ENCODE measurements at places on chromosomes 5 and 9.

DNA sequence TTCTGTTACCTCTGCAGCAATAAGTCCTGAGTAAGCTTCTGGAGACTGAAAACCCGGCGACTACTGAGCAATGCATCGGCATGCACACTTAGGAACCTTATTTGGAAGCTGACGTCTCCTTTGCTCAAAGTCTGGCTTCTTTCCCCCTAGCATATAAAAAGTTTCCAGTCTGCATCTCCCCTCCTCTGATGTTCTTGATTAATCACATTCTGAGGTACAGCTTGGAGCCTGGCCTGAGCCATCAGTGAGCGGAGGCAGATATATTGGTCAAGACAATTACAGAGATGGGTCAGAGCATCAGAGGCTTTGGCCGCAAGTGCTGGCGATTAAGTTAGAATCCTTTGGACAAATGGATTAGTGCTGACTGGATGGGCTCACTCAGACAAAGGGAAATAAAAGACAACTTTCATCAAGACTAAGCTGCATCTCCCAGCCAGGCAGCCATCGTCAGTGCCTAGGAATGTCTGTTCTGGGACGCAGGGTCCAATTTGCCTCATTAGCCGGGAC is 140.7 kb downstream of the MTX3 start:
- no peak for DNase-seq

- DNase-seq: no peak
Measured at GRCh38 chr5:537098-537497, 12.8 kb upstream of the SLC9A3 start.

- DNase-seq: no peak
Measured at GRCh38 chr5:43401827-43402226, 10.4 kb downstream of the CCL28 start.

- no peak for DNase-seq
Measured at GRCh38 chr9:3398232-3398648, 127.6 kb downstream of the RFX3 start.

DNA sequence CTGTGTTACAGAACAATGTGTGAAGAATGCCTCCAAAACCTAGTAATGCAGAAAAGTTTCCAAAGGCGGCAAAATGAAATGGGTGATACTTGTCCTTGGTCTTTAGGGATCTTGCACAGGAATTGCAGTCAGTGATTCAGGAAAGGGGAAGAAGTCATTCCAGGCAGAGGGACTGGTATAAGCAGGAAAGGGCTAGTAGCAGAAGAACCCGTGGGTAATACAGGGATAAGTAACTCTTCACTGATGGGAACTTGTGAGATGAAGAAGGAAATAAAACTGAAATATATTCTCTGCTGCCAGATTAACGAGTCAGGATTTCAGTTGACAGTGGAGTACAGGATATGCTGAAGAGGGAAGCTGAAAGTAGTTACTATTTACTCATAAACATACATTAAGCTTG is 1.2 kb downstream of the SRFBP1 start:
- no peak for DNase-seq

DNA sequence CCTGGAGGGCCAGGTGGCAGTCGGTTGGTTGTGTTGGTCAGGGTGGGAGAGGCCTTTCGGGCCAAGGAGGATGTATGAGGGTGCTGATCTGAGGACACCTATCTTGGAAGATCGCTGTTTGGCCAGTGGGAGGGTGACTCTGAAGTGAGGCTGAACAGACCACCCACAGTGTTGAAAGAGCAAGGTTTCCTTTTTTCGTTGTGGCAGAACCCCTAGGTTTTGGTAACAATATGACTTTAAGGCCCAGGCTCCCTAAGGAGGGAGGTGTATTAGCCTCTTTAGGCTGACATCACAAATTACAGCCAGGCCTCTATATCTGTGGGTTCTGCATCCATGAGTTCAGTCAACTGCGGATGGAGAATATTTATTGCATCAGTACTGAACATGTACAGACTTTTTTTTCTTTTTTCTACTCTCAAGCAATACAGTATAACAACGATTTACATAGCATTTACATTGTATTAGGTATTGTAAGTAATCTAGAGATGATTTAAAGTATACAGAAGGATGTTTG is 86.1 kb downstream of the ARHGAP26 start:
- DNase-seq: no peak

- DNase-seq: no peak
Measured at GRCh38 chr9:127919253-127919815, 2.5 kb upstream of the ST6GALNAC4 start.

DNA sequence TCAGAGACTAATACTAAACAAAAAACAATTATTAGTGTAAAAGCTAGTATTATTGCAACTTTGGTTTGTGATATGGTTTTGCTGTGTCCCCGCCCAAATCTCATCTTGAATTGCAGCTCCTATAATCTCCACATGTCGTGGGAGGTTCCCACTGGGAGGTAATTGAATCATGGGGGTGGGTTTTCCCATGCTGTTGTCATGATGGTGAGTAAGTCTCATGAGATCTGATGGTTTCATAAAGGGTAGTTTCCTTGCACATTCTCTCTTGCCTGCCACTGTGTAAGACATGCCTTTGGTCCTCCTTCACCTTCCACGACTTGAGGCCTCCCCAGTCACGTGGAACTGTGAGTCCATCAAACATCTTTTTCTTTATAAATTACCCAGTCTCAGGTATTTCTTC is 325.9 kb upstream of the DAB2 start:
- DNase-seq: no peak

DNA sequence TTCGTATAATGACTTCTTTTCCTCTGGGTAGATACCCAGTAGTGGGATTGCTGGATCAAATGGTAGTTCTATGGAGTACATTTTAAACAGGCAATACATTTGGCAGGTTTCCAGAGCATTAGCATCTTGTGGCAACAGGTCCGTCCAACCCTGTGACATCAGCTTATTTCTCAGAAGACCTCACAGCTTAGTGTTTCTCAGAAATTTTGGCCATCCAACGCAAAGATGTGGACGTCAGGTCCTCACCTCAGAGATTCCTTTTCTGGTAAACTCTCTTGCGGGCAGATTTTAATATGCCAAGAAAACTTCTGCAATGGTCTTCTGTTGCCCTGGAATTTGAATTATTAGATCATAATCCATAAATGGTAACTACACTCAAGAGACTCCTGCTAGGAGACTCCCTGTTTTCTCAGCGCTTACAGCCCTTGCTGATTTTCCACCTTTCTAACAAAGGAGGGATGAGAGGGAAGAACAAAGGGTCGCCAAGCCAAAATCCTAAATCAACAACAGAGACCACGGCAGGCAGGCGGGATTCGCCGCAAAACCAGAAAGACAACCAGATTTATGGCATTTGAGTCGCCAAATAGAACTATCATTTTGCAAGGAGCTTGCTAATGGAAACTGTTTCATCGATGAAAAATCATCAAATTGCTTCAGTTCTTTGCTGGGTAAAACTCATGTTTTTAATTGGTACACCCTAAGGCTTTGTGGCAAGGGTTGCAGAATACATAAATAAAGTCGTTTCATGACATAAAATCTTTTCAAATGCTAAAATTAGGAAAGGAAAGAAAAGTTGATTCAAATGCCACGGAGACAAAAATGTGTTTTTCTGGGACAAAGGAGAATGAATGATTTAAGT is 34.1 kb upstream of the PLPP1 start:
- no peak for DNase-seq

DNA sequence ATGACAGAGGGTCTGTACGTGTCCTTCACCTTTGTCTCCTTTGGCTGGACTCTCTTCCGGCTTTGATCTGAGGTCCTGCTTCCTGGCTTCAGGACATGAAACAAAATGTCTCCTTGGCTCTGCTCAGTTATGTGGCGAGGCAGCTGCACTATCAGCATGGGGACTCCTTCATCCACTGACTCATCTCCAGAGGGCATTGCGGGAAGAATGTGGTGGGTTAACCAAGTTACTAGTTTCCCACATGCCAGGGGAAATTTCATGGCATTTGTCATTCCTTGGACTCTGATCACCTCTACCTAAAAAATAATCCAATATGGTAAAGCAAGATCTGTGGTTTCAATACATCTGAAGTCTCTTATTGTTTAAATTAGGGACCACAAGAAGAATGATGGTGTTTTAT is 259.7 kb downstream of the MED10 start:
- DNase-seq: no peak

DNA sequence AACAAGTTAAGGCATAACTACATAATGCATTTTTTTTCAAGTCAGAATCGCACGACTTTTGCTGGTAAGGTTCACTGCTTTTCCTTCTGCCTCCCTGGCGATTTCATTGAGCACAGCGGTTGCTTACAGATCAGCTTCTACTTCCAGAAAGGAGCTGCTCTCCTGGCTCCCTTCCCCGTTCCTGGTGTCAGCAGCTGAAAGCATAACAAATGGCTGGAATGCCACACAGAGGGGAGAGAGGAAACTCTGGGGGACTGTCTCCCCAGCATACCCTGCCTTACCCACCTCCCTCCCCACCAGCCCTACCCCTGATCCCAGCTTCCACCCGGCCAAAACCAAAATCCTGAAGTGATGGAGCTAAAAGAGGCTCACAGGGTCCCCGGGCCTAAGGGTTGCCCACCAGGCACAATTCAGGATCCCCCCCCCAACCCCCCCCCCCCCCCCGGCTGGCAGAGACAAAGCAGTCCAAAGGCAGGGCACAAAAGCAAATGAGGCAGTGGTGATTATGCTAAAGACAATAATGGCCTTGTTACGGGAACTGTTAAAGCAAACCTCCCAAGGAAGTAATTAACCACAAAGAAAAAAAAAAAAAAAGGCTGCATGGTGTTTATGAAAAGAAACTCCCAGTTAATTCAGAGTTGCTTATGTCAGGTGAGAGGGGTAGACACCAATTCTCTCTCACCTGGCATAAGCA is 126.1 kb upstream of the WWC1 start:
- DNase-seq: no peak

GRCh38 chr9:37100741-37101140 is 19.6 kb upstream of the ZCCHC7 start:
- DNase-seq: no peak
